Dorsolateral prefrontal cortex (tissue), 122 donors: ENCODE measurements at places on chromosomes 5 and 9.

- no peak for DNase-seq
Observed at GRCh38 chr5:127858116-127858784, 155.1 kb downstream of the CCDC192 start.

DNA sequence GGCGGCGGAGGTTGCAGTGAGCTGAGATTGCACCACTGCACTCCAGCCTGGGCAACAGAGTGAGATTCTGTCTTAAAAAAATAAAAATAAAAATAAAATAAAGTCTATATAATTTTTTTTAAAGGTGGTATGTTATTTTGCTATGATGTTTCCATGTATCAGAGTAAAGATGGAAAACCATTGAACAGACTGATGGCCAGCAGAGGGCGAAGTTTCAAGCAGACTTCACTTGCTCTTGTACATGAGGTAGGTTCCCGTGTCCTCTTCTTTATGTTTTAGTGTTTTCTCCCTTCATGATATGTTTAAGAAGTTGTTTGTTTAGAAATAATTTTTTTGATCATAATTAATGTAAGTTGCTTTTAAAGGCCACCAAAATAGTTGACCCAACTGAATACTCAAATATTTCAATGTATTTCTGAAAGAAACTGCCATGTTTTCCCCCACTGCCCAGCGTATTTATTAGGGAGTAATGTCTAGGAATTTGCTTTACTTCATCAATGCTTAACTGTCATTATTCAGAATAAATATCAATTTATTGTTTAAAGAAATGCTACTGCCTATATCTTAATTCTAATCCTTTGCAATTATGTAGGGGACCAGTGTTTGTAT is 146.4 kb downstream of the HACD4 start:
- peak; percentile 38 for DNase-seq

DNA sequence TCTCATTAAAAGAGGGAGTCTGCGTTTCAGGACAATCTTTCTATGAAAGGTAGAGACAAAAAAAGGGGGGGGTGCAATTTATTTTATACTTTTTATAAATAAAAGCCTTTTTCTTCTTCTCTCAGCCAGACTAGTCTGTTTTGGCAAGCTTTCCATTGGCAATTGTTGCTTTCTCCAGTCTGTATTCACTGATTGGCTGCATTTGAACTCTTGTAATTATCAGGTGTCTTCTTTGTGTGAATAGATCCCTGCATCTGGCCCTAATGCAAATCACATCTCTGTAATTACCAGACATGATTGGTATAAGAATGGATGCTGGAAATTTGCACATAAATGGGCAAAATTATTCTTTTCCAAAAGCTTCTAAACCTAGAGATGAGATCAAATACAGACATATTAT is 7.6 kb upstream of the EQTN start:
- DNase-seq: no peak

GRCh38 chr5:42944989-42945388 is 95.1 kb downstream of the ANXA2R start:
- DNase-seq: no peak

GRCh38 chr5:64763948-64764503 is 4.5 kb downstream of the SREK1IP1 start:
- no peak for DNase-seq

GRCh38 chr9:129810116-129810515 is 7.1 kb downstream of the TOR1B start:
- no peak for DNase-seq

GRCh38 chr9:694403-695154 is 146.9 kb upstream of the DMRT1 start:
- DNase-seq: no peak

- no peak for DNase-seq
Observed at GRCh38 chr9:28155067-28155466, 581.8 kb upstream of the C9orf72 start.

GRCh38 chr9:2502210-2502609 is 119.4 kb upstream of the VLDLR start:
- no peak for DNase-seq

DNA sequence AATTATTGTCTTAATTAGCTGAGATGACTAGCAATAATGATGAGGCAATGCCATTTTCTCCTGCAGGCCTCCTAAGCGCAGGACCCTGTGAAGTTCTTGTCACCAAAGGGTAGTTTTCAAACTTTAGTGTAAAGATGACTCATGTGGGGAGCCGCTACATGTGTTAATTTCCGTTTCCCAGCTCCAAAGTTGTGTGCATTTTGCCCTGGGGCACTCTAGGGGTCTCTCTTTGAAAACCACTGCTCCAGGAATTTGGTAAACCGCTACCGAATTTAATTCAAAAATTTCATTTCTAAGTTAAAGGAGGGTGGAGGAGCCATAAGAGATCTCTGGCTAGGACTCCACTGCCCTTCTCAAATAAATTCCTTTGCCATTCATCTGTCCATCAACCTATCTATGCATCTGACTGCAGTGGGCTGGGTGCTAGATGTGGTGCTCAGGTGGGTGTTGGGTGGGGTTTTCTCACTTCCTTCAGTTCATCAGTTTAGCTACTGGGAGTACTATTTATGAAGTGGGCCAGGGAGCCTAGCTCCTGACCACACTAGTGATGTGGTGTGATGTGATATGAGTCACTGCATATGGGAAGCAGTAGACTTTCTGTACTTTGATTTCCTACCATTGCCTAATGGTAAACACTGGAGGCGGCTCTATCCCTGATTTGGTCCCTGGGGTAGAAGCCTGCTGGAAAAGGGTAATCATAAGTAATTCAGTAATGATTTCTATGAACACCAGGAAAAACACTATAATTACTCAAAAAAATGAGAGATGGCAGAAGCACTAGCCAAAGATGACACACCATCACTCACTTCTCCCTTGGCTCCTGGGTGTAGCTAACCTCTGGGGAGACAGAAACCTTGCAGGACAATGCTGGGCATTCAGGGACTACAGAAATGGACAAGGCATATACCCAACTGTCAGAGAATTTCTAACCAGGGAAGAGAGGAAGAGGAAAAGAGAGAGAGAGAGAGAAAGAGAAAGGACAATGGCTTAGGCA is 4.0 kb upstream of the ZSWIM6 start:
- DNase-seq: no peak

DNA sequence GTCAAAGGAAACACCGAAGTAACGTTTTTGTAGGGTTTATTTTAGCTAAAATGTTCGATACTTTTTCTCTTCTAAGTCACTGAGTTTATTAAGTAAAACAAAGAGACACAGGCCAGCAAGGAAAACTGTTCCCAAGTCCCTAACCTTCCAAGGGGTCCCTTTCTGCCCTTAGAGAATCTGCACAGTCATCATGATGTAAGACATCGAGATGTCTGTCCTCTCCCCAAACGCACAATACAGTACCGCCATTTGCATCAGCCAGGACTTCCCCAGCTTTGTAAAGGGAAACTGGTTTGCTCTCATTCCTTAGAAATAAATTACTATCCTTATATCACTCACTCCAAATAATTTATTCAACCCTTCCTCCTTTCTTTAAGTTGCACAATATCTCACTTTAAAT is 89.3 kb downstream of the MARCHF11 start:
- no peak for DNase-seq

- DNase-seq: no peak
Observed at GRCh38 chr9:89079391-89079790, 88.1 kb downstream of the S1PR3 start.

- peak; percentile 72 for DNase-seq
Observed at GRCh38 chr9:33025572-33026342, 684 bp downstream of the DNAJA1 start.

DNA sequence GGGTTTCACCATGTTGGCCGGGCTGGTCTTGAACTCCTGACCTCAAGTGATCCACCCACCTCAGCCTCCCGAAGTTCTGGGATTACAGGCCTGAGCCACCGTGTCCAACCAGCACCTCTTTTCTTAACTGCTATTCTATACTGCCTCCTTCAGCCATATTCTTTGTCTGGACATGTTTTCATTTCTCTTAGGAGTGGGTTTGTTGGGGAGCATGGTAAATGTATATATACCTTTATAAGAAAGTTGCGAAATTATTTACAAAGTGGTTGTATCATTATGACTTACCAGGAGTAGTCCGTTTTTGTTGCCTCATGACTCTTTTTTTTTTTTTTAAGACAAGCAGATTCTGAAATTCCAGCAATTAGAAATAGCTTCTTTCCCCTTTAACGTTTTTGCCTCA is 38.7 kb downstream of the CDC42SE2 start:
- no peak for DNase-seq

GRCh38 chr9:81430727-81431126 is 258.6 kb downstream of the TLE1 start:
- DNase-seq: no peak

DNA sequence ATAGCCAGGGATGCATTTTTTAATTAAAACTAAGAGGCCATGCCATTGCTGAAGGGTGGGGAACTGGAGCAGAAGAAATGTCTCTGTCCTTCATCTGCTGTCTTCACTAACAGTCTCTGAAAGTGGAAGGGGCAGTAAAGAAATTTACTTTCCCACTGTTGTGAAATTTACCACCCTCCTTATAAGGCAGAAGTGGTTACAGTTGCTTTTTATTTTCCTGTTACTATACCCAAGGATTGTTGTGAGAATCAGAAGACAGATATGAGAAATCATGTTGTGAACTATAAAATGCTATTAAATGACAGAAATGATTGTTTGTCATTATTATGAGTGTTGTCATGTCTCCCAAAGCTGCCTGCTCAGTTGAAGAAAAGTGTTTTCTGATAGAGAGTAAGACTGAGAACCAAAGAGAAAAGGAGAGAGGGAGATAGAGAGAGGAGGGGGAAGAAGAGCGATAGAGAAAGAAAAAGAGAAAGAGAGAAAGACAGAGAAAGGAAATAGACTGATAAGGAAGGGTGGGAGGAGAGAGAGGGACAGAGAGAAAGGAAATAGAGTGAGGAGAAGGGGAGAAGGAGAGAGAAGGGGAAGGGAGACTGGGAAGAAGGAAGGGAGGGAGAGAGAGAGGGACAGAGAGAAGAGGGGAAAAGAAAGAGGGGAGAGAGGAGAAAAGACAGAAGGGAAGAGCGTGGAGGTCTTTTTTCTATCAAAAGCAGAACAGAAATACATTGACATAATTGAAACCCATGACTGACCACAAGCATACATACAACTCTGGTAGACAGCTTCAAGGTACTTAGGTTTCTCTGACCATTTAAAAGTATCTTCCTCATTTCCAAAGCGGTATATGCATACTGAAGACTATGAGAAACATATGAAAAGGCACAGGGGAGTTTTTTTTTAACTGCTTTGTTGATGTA is 22.5 kb downstream of the SEC61B start:
- DNase-seq: no peak

GRCh38 chr9:134007150-134007549 is 15.0 kb upstream of the VAV2 start:
- no peak for DNase-seq

DNA sequence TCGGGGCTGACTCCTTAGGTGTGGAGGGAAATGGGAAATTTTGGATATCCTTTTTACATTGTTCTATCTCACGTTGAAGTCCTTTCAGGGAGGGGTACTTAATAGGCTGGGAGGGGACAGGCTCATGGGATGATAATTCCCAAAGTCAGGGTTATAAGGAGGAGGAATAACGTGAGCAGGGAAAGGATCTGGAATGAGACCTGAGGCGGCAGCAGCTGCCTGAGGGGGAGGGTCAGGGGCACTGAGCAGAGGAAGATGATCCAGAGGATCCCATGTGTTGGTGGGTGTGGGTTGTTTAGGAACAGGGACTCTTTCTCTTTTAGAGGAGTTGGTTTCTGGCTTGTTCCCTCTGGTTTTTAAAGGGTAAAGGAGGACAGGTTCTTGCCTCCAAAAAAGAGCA is 18.7 kb downstream of the IFT74 start:
- no peak for DNase-seq

DNA sequence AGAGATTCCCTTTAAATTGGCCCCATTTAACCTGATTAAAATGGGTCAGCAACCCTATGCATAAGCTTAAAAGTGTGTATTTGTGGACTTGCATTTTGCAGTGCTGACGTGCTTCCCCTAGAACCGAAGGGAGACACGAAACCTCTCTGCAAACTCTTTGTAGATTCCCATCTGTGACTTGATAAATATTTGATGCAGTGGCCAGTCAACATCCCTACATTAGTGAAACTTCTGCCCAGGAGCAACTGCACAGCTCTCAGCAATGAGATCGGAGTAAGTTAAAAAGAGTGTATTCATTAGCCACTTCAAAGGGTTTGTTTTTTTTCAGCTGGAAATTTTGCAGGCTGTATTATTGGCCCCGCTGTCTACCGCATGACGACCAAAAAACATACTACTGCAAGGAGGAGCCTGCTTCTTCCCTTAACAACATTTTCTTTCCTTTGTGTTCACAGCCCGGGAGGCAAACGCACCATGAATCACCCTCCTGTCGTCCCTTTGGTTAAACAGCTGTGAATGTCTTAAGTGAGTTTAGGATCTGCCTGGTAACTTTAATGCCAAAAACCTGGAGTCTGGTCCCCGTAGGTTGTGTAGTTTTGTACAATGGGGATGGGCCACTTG is 38.0 kb upstream of the TCERG1 start:
- no peak for DNase-seq

DNA sequence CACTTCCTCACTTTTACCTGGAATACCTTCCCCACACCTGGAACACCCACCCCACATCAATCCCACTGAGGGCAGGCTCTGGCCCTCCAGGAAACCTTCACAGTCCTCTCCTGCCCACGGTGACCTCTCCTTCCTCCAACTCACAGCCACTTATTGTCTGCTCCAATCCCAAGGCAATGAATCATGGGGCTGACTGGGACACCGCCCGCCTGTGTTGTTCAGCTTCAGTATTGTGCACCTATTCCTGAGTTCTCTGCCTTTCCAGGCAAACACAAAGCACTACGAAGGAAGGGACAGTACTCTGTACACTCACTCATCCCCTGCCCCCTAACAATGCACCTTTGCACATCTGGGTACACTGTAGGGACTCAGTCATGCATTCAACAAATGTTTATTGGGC is 7.3 kb downstream of the PCDH1 start:
- peak; percentile 24 for DNase-seq

DNA sequence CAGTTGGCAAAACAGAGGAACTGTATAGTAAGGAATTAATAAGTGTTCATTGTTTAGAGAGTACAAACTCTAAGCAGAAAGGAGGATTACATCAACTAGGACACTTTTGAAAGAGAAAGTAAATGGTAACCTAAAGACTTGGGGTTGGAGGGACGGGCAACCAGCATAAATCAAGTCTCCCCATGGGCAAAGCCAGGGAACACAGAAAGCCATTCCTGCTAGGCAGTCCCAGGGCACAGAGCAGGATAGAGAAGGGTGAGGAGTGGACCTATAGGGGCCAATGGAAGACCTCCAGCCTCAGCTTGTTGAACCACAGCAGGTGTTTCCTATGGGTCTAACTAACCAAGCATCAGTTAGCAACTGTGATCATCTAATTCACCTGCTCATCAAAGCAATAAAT is 9.2 kb upstream of the ERAP1 start:
- DNase-seq: no peak

DNA sequence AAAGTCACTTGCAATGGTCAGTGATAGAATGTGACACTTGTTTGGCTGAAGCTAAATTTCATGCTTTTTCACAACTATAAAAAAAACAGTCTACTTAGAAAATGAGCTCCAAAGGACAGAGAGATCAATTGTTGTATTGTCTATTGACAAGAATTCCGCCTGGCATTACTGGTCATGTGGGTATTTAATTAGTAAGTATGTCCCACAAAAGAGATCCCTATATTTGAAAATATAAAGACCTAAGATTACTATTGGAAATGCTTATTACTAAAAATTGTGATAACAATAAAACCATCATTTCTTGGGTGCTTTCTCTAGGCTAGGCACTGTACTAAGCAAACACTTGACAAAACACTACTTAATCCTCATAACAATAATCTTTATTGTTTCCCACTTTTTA is 745.2 kb upstream of the C9orf72 start:
- DNase-seq: no peak
